Activated CD4-positive, alpha-beta T cell treated with anti-CD3 and anti-CD28 coated beads, Interleukin-2, amount 50 U/mL, for 4 hours (primary cell): ENCODE measurements at places on chromosomes 7 and 10.

GRCh38 chr7:141663081-141663849 lies 38.7 kb downstream of the DENND11 start:
- DNase-seq = no peak

DNA sequence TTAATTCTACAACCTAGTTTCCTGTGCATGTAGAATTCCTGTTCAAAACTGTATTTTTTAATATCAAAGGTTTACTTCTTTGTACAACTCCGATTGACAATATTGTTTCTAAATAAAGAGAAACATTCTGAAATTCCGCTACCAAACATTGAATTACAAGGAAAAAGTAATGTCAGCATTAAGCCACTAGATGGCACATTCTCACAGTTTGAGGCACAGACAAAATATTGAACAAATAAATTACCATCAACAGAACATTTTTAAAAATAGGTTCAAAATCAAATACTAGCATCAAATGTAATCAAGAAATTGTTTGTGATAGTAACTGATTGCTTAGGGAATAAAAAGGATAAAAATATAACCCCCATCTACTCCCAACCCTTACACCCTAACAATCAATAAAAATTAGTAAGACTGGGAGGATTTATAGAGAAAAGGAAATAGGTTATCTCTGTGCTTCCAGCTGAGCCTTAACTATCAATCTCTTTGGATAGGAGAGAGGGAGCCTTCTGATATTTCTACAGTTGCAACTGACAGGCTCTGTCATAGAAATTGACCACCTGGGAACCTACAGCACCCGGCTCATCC lies 86.6 kb upstream of the C7orf33 start:
- DNase-seq = no peak

DNA sequence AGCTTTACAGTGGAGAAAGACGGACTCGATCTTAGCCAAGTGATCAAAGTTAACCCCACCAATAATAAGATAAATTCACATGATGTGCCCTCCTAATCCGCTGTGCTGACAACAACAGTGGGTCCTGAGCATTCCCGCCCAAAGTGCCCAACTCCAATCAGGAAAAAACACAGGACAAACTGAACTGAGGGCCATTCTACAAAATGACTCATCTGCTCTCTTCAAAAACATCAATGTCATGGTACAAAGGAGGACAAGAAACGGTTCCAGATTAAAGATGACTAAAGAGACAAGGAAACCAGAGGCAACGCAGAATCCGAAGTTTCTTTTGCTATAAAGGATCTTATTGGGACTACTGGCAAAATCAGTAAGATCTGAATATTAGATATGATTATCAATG lies 79.4 kb downstream of the CTBP2 start:
- DNase-seq = no peak

GRCh38 chr7:153852261-153852660 lies 199.9 kb upstream of the DPP6 start:
- no peak for DNase-seq

- no peak for DNase-seq
Measured at GRCh38 chr7:27600247-27600646, 62.4 kb downstream of the HIBADH start.

- DNase-seq = no peak
Measured at GRCh38 chr7:51481421-51481820, 164.8 kb upstream of the COBL start.

DNA sequence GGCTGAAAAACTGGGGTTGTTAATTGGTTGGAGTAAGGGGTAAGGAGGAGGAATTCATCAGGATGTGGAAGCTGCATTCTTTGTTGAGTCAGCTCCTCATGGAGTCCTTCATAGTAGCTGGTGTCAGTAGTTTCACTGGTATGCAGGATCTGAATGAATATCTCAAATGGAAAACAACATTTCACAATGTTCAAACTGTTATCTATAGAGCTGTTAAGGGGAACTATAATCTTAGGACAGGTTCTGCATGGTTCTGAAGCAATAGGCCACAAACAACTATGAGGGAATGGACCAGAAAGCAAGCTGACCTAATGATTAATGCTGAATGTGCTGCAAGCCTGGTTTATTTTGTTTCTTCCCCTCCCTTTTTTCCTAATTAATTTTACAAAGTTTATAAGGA lies 225.8 kb downstream of the IPMK start:
- no peak for DNase-seq

- no peak for DNase-seq
Measured at GRCh38 chr7:77940647-77941046, 142.1 kb downstream of the PHTF2 start.

DNA sequence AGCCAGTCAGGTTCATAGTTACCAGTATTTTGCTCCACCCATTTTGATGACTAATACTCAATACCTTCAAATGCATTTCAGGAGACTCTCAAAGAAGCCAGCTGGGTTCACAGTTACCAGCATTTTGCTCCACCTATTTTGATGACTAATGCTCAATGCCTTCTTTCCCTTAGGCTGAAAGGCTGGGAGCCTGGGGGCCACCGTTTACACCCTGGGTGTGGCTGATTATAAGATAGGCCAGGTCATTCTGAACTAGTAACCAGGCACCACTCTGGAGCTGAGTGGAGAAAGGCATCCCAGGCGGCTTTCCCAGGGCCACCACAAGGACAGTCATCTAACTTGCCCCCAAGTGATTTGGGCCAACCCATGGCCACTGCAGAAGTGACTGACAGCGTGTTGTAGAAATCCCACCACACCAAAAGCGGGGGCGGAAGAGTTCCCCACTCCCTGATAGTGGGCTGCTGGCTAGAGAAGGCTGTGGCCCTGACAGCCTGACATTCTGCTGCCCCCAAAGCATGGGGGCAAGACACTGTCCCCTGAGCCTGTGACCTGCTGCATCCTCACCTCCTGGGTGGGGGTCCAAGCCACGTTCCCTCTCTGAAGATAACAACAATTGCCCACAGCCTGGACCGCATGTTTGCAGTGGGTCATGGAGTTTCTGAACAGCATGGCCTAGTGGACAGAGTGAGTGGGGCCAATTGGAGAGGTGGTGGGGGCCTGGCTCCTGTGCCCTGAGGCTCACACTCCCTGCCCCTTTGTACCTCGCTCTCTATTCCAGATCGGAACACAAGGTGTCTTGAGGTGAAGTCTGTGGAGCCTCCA lies 23.0 kb upstream of the ZNF488 start:
- no peak for DNase-seq

DNA sequence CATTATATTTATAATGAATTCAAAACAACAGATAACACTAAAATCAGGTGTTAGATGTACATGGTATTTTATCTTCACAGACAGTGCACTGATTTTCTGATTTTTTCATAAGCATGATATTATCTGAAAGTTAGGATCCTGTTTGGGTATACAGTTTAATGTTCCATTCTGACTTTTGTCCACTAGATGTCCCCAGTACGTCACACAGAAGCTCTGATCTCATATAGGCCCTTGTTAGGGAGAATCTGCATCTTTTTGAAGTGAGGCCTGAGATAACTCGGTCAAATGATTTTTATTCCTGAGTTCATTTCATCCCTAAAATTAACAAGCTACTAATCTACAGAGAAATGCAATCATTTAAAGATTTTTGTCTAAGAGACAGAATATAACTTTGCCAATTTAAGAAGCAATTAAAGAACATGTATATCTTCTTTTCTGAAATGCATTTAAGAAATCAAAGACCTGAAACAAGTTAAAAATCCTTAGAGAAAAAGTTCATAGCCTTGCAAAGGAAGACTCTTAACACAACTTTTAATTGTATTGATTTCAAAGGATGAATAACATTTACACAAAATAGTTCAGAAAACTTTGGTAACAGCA lies 72.0 kb upstream of the TES start:
- DNase-seq = no peak

GRCh38 chr10:94361171-94361794 lies 1.5 kb downstream of the NOC3L start:
- DNase-seq = no peak

GRCh38 chr10:94002156-94002555 lies 8.4 kb downstream of the PLCE1 start:
- no peak for DNase-seq

DNA sequence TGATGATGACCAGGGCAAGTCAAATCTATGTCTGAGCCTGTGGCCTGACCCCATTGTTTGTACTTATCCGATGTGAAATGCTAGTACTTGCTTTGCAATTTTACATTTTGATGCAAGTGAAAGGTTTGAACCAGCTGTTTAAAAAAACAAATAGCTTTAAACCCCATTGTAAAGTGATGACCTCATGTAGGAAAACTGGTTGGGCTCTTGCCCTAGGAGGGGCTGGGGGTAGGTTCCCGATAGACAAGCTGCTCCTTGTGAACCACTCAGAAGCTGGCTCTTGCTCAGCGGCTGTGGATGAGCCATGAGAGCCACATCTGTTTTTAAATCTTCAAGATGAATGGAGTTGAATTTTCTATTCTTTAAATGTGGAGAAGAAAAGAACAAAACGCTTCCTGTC lies 185.3 kb downstream of the WDR11 start:
- DNase-seq = no peak

DNA sequence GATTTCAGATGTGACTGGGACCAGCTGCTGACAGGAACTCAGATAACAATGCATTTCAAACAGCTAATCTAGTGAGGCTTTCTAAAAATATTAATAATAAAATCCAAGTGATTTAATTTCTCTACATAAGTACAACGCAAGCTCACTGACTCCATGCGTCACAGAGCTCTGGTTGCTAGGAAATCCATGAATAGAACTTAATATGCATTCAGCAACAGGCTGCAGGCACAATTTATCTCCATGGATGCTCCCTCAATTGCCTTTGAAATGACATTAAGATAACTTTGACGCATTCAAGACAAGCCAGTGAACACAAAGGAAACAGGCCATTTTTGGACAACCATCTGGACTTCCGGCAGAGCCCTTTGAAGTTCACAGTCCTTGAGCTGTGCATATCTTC lies 118.7 kb upstream of the COL1A2 start:
- DNase-seq = no peak

- DNase-seq = no peak
Measured at GRCh38 chr7:40903872-40904271, 769.1 kb downstream of the SUGCT start.

DNA sequence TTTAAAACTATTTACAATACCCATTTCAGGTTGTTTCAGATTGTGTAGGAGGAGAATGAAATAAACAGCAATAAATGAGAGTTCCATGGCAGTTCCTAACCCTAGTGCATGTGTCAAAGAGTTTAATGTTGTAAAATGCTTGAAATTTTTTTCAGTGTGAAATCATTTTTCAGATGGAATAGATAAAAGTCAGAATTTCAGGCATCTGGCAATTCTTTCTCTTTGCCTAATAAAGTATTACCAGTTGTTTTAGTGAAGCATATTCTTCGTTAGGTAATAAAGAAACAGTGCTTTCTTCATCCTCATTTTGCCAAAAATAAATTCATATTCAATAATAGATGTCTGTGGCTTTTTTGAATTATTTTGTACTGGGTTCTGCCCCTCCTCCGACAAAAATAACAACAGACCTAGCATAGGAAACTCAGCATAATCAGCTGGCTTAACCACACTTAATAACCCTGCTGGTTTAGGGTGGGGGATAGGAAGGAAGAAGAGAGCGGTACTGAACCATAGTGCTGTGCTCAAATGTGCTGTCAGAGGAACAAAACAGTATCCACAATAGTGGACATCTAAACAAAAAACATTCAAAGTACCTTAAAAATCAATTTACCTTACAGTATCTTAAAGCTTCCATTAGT lies 39.1 kb downstream of the MINDY3 start:
- DNase-seq = no peak

DNA sequence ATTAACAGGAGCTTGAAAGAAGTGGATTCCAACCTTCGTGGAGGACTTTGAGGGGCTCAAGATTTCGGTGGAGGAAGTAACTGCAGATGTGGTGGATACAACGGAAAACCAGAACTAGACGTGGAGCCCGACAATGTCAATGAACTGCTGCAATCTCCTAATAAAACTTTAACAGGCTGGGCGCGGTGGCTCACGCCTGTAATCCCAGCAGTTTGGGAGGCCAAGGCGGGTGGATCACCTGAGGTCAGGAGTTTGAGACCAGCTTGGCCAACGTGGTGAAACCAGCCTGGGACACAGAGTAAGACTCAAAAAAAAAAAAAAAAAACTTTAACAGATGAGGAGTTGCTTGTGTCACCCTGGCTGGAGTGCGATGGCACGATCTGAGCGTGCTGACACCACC lies 477.8 kb upstream of the MKI67 start:
- DNase-seq = no peak

DNA sequence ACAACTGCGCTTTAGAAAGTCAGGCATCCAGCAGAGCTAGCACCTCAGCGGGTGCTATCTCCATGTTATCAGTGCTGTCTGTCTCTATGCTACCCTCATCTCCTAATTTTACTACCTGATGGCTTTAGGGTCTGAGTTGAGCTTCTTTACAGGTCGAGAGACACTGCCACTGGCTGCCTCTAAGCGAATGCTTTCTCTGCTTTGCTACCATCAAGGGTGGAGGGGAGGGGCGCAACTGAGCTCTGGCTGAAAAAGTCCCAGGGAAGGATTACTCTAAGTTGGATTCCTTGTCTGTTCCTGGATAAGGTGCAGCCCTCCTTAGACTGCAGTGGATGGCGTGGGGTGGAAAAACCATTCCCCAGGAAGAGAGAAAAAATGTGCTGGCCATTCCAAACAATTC lies 105.7 kb downstream of the CDK14 start:
- DNase-seq = no peak

DNA sequence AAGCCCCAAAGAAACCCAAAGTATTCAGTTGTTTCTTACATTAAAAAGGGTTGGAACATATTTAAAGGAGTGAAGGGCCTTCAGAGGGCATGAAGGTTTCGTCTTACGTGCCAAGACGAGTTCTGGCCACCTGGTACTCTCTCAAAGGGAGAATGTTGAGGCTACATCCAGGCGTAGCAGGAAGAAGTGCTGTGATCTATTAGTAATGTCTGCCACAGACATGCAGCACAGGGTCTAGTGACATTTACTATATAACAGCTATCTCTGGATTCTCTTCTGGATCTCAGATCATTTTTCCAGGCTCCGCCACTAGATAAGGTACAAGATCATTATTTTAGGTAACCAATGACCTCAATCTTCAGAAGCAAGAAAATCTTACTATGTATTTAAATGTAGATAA lies 76.5 kb upstream of the ARID5B start:
- DNase-seq = no peak

DNA sequence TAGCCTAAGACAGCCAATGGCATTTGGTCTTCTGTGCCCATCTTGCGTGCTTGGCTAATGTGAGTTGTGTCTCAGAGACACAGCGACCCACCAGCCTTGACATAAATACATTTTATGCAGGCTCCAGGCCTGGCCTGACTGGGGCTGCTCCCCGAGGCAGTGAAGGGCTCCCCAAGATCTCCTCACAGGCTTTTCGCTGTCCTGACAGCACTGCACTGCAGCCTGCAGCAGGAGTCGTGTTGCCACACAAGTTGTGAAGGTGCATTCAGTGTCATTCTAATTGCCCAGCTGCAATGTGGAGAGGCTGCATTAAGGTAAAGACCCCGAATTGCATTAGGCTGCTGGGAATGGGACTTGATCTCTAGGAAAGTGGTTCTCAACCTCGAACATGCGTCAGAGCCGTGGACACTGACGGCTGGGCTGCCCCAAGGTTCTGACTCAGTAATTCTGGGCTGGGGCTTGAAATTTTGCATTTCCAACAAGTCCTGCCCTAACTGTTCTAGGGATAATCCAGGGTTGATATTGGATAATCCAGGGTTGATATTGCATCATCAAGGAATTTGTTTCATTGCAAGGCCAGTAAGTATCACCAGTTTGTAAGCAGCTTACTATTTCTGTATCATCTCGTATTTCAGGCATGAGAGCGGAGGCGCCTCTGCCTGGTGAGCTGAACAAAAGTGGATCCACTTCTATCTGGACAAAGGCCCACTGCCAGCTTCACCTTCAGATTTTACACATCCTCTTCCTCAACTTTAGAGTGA lies 108.7 kb upstream of the INSIG1 start:
- no peak for DNase-seq
